RCC 7860 (cell line): ENCODE measurements at places on chromosomes 7 and 10.

GRCh38 chr7:88316456-88316855, 9.8 kb upstream of the STEAP4 start:
- no peak for DNase-seq

DNA sequence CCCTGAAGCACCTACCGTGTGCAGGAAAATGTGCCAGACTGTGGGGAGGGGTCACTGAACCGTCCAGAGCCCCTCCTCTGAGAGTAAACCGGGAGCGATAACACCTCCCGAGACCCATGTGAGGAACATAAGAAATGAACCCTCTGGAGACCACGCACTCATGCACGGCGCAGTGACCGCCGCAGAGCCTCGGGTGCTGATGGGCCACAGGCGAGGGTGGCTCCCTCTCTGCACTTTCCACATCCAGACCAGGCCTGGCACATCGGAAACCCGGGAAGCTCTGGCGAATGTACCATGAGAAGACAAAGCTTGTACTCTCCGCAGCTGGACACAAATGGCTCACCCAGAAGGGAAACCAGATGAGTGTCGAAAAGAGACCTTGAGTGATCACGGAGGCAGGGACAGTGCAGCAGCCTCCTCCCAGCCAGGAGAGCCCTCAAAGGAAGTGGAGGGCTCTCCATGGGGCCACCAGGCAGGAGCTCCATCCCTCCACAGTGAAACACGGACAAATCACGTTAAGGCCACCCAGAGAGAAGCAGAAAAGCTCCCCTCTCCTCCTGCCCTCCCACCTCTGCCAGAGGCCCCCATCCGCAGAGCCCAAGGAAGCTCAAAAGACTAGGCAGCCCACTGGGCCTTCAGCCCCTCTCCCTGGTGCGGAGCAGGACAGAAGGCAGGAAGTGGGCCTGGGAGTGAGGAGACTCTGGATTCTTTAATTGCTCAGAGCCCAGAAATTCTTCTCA, 178.1 kb upstream of the PPP2R2D start:
- no peak for DNase-seq

- no peak for DNase-seq
These were observed 739.7 kb downstream of the PARD3 start for GRCh38 chr10:34075254-34075926.

GRCh38 chr10:33365871-33366411, 31.5 kb upstream of the NRP1 start:
- peak; percentile 98 for DNase-seq

DNA sequence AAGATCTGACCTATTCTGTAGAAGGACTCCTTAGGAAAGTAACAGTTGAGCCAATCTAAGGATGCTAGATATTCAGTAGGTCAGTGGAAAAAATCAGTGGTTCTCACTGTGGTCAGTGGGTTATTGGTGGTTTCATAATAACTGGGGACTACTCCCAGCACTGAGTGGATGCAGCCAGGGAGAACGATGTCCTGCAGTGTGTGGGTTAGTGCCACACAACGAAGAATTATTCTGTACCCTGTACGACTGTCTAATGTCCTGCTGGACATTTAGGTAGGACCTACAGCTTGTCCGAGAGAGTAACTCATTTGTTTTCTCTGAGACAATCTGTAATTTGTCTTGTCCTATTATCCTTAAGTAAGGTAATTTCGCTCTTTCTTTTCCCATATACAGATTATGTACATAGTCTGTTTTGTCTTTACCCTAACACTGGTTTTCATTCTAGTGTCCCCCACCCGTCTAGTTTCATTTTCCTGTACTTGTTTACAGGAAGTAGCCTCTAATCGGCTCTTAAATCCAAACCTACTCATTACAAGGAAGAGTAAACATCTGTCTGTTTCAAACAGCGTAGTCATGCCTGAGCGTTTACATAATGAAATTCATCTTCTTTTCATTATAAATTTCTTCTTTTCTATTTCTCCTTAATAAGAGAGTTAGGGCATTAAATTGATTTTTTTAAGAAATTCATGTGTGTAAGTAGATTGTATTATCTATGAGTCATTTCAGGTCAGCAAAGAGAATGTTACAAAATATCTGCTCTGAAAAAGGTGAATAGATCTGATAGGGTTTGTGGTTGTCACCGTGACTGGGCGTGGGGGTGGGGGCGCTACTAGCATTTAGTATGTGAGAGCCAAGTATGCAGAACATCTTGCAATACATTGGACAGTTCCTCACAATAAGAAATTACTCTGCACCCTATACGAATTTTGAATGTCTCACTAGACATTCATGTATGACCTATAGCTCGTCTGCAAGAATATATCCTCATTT, 8.3 kb upstream of the ZC3HAV1L start:
- no peak for DNase-seq

DNA sequence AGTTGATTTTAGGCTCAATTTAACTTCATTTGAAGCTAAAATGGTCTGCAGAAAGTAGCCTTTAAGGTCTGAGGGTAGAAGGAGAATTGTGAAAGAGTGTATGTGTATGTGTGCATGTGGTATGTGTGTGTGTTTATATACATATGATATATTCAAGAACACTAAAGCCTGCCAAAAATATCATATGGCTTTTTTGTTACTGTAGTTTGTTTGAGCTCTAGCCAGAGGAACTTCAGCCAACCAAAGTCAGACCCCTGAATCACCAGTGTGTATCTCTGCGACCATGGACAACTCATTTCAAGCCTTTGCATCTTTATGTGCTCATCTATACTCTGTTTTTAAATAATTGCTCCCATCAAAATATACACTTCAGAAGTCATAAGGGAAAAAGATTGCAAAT, 58.4 kb upstream of the HDAC9 start:
- DNase-seq, result no peak

- no peak for DNase-seq
These were observed 41.8 kb upstream of the HERPUD2 start for GRCh38 chr7:35736725-35737124.

DNA sequence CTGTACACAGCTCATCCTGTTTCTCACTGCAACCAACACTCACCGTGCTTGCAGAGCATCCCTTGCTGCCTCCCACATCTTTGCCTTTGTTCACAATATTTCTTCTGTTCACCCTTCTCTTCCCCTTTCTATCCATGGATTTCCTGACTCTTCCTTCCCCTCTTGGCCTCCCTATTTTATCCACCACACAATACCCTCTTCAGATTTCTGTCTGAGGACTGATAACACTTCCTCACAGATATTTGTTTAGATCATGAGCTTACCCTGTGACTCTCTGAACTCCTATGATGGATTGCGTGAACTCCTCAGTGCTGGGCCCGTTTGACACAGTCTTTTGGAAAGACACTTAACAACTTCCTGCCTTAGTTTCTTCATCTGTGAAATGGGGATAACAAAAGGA, 62.8 kb upstream of the GPR158 start:
- no peak for DNase-seq

DNA sequence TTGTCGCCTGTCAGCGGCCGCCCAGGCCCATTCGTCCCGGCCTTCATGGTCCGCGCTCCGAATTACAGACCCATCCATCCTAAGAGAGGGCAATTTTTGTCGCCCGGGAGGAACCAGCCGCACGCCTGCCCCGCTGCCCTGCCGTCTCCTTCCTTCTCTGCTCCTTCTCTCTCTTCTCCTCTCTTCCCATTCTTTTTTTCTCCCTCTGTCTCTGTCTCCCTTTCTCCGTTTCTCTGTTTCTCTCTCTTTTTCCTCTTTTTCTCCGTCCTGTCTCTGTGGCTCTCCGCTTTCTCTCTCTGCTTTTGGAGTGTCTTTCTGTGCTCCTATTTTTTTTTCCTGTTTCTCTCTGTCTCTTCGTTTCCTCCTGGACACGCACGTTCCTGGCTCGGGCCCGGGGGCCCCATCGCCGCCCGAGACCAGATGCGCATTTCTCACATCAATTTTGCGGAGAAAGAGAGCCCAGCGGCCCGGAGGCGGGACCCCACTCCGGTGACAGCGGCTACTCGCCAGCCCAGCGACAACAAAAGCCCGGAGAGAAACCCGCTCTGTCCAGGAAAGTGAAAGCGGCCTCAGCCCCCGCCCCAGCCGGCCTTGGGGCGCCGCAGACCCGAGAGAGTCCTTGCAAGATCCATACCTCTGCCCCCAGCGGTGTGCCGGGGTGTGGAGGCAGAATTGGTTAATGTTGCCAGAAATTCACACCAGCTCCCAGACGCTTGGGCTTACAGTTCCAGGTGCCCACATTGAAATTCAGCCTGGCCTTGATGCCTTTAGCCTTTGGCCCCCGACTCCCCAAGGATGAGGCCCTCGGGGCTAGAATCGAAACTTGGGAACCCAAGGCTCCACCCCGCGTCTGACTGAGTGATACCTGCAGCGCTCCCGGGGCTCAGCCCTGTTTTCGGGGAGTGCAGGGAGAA, 4.1 kb downstream of the LBX1 start:
- DNase-seq, result no peak

DNA sequence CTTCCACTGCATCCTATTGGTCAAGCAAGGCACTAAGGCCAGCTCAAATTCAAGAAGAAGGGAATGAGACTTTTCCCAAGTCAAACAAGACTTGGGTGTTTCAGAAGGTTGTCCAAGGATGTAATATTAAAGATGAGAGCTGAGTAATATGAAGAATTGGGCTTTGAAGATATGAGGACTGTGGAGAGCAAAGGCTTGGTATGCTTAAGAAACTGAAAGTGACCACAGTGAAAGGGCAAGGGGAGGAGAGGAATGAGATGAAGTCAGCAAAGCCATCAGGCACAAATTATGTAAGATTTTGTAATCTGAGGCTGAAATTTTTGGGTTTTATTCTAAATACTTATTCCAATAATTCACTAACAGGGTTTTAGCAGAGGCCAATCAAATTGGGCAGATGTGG, 38.6 kb upstream of the NPY start:
- DNase-seq, result no peak

DNA sequence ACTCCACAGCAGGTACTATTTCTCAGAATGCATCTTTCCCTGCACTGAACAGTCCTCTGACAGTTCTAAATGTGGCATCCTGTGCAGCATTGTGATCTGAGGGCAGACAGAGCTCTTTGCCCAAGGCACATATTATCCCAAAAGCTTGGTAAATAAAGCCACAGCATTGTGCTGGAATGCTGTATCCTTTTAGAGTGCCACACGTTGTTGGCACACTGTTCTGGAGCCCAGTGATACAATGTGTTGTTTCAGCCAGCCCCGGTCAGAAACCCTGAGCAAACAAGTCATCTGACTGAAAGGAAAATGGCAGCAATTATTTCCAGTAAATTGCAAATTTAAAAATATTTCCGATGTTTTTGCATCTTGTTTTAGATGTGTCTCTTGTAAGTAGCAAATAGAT, 45.4 kb downstream of the NAMPT start:
- DNase-seq, result no peak

DNA sequence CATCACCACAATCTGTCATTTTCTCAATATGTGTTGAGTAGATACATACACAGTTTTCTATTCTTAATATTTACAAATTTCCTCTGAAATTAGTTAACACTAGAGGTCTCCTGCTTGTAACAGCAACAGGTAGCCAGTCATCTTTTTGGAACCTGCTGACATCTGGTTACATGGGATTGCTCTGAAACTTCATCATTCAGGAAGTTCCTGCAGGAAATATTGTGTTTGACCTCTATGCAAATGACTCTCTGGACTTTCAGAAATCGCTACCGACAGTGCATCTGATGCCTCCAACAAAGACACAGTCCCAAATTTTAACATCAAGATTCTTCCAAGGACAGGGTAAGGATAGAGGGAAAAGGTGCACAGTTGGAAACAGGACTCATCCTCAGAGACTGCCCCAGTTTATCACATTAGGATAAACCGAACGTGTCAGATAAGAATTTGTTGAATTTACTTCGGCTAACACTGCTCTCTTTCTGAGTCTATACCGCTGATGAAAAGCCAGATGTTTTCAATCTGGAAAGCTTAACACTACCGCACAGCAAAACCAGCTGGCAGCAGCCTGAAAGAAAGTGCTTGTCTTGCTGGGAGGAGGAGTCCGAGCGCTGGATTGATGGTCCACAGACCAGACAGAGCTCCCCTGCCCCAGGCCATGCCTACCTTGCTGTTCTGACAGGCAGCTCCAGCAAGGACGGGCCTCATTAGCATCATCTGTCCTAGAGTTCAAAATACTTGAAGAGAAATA, 633.4 kb downstream of the PARD3 start:
- DNase-seq, result no peak

DNA sequence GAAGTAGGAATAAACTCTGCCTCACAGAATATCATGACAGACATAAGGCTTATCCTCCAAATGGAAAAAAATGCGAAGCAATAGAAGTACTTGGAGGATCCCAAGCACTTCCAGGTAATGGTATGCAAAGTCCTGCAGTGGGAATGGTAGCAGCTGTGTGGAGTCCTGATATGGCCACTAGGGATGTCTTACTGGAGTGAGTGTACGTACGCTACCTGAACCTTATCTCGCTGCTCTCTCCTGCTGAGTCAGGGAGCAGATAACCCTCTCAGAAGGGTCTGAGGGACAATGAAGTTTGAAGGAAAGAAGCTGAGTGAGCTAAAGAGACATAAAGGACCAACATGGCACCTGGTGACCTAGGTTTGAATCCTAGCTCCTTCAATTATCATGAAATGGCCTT, 42.2 kb downstream of the CH25H start:
- DNase-seq, result no peak

DNA sequence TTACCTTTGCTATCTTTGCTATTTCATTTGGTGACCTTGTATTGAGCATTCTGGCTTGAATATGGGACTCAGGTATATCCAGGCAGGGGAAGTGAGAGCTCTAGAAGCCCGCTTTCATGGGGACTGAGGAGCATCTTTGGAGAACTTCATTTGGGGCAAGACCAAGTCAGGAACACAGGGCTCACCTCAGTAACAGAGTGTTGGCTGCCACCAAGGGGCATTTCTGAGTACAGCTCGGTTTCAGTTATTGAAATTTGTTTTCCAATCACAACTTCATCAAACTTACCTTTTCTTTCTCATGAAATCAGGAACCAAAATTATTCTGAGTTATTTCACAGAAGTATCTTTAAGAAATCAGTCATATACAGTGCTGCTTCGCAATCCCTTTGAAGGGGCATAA, 337.2 kb downstream of the C7orf25 start:
- no peak for DNase-seq

DNA sequence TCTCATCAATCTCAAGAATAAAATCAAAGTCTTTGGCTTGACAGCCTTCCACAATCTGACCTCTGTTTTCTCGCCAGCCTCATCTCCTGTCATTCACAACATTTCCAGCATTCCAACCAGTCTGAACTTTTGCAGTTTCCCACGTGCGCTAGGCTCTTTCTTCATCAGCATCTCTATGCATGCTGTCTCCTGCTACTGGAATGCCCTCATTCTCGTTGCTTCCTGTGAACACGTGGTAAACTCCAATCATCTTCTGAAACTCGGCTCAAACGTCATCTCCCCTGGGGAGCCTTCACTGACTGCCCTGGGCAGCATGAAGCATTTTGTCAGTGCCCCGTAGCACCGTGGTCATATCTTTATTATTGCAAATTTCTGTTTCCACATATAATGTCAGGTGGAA, 12.2 kb upstream of the RSBN1L start:
- no peak for DNase-seq
